Keratinocyte (primary cell): ENCODE measurements at places on chromosomes 1 and 21. TPM values are rescaled to one million over a fixed set of nuclear protein-coding genes. Genes with fewer than 3 reads are reported as not detected.

GRCh38 chr21:33783187-33783979 is 132.2 kb downstream of the ATP5PO start:
- no peak for DNase-seq

- no peak for DNase-seq
These were observed 126.7 kb downstream of the HMCN1 start for GRCh38 chr1:185860859-185861258.

The SPOCD1 gene
- 3.3 to 12.0 TPM (median 4.7 TPM) in 3 replicates for polyA plus RNA-seq

GRCh38 chr1:184287001-184287400 is 99.8 kb upstream of the C1orf21 start:
- DNase-seq = no peak

The VPS72 gene
- polyA plus RNA-seq = 41.6 to 69.9 TPM (median 47.5 TPM) in 3 replicates

The RNU1-1 gene
- polyA plus RNA-seq = 66.0 to 67.0 TPM in 2 of 3 replicates, not detected in the other

GRCh38 chr1:223153177-223154119 is 10.4 kb upstream of the TLR5 start:
- DNase-seq = no peak

GRCh38 chr1:193014400-193014799 is 44.8 kb downstream of the UCHL5 start:
- no peak for DNase-seq

- DNase-seq = no peak
These were observed 387.8 kb upstream of the LYPLAL1 start for GRCh38 chr1:218785928-218786327.

GRCh38 chr1:160070243-160071163 is 543 bp upstream of the KCNJ10 start:
- no peak for DNase-seq

The CYP4A22 gene
- not detected in 3 replicates for polyA plus RNA-seq

The ABCA4 gene
- 0.02 to 0.09 TPM (median 0.04 TPM) in 3 replicates for polyA plus RNA-seq

The CD101 gene
- polyA plus RNA-seq = 0.86 to 2.2 TPM (median 1.8 TPM) in 3 replicates

The CEP170 gene
- 30.6 to 40.5 TPM (median 36.5 TPM) in 3 replicates for polyA plus RNA-seq
